H4 (cell line): ENCODE measurements at places on chromosomes 7 and 10. TPM values are rescaled to one million over a fixed set of nuclear protein-coding genes. Genes with fewer than 3 reads are reported as not detected.

- DNase-seq: no peak
Observed at GRCh38 chr10:60798870-60799269, 20.6 kb downstream of the CDK1 start.

DNA sequence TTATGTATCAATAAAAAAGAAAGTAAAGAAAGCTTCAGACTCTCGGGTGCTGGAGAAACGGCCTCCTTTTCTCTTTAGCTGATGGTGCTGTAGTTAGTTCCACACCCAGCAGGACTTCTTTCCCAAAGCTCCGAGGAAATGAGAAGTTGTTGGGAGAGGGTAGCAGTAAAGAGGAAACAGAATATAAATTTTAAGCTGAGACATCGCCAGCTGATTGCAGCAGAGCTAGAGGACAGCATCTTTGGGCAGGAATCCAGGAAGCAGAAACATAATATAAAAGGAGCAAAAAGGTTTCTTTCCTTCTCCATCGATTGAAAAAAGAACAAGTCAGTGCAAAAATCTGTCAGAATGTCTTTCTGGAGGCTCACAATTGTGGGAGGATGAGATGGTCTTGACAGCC, 616.9 kb upstream of the FOXK1 start:
- DNase-seq: no peak

DNA sequence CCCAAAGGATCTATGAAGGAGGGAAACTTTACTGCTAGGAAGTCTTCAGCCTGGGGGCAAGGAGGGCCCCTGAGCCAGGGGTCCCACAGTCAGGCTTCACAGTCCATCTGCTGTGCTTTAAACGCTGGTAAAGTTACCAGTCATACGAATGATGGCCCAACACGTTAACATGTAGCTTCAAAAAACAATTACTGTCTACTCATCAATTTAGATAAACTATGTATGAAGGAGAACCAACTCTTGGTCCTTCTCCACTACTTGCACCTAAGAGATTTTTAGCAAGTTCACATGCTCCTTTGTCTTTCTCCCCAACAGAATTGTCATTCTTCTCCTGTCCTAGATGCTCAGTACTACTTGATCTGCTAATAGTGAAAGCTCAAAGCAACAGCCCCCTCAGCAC, 16.6 kb downstream of the JCAD start:
- DNase-seq: no peak

DNA sequence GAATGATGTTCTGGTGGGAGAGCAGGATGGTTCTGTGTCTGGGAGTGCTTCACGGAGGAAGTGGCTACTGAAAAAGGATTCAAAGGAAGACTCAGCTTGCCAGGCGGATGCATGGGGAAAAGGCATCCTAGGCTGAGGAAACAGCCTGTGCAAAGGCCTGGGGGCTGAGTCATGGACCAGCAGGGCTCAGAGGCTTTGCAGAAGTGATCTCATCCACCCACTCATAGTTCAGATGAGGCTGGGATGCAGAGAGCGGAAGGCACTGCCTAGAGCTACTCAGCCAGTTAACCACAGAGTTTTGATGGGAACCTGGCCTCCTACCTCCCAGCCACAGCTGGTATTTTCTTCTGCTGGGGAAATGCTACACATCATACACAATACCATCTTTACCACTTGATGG, 15.8 kb upstream of the ADAMTS14 start:
- peak; percentile 96 for DNase-seq

DNA sequence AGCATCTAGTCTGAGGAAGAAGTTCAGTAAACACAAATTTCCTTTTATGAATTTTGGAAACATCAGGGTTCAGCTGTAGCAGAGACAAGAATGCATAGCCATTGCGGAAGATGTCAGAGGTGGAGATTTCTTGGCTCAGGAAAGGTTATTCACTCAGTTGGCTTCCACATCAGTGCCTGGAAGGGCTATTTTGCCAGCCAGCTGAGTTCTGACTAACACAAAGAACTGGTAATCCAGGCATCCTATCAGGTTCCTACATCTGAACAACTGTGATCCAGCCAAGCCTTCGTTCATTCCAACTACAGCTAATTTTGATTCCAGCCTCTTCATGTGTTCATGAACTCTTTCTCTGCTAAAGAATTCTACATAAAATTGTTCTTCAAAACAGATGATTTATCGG, 965.6 kb downstream of the XPNPEP1 start:
- no peak for DNase-seq

- no peak for DNase-seq
Observed at GRCh38 chr7:152403726-152404125, 32.1 kb downstream of the KMT2C start.

GRCh38 chr7:139538881-139539635, 15.6 kb downstream of the CLEC2L start:
- no peak for DNase-seq

DNA sequence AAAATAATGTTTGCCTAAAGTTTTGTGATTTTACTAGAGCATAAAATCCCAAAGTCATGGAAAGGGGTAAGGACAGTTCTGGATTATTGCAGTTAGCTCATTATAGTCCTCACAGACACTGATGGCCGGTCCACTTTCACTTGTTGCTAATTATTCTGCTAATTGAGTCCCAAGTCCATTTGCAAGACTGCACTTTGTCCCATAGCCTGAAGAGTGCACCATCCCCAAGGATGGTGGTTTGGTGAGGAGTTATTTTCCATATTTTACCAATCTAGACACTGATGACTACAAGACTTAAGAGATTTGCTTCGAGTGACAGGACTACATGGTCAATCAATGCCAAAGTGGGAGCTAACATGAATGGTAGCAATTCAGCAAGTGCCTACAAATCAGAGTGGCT, 181.8 kb upstream of the CACNA2D1 start:
- DNase-seq: no peak

DNA sequence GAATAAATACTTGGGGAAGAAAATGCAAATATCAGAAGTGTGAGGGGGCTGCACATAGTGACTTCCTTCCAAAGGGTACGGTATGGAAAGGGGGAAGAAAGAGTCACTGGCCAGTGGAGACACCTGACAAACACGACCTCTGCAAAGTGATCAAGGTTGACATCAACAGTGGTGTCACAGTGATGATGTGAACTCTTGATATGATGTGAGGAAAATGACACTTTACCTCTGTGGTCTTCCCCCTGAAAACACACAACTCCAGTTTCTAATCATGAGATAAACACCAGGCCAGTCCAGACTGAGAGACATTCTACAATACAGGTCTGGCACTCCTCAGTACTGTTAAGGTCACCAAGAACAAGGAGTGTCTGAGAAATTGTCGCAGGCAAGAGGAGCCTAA, 169.7 kb downstream of the BUB3 start:
- DNase-seq: no peak

DNA sequence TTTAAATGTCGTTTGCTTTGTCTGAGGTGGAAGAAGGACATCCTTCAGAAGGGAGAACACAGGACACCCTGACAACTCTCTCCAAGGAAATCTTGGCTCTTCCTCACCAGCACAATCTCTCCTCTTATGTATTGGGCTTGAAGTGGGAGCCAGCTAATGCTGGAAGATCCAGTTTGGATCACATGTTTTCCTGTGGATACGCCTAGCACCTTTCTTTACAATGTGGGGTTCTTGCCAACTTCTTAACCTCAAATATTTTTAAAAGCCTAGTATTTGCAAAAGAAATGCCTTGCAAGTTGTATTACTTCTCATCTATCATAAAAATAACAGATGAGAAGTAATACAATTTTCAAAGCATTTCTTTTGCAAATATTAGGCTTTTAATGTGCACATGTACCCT, 76.4 kb downstream of the FRMD4A start:
- DNase-seq: no peak

MYPN gene
- 3.8 and 5.5 TPM in 2 replicates for total RNA-seq

DNA sequence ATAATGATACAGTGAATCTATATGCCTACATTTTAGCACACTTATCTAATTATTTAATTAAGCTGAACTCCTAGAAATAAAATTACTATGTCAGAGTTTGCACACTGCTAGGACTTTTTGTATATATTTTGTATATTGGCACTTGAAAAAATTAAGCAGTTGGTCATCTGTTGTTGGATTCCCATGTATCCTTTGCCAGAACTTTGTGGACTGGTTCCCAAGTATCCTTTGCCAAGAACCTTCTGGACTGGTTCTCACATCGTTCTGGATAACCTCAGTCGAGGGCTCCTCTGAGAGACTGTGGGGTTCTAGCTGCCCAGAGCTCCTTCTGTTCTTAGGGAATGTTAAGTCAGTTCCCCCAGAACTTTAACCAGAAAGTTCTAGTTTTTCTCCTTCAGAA, 108.8 kb upstream of the IFRD1 start:
- no peak for DNase-seq

DNA sequence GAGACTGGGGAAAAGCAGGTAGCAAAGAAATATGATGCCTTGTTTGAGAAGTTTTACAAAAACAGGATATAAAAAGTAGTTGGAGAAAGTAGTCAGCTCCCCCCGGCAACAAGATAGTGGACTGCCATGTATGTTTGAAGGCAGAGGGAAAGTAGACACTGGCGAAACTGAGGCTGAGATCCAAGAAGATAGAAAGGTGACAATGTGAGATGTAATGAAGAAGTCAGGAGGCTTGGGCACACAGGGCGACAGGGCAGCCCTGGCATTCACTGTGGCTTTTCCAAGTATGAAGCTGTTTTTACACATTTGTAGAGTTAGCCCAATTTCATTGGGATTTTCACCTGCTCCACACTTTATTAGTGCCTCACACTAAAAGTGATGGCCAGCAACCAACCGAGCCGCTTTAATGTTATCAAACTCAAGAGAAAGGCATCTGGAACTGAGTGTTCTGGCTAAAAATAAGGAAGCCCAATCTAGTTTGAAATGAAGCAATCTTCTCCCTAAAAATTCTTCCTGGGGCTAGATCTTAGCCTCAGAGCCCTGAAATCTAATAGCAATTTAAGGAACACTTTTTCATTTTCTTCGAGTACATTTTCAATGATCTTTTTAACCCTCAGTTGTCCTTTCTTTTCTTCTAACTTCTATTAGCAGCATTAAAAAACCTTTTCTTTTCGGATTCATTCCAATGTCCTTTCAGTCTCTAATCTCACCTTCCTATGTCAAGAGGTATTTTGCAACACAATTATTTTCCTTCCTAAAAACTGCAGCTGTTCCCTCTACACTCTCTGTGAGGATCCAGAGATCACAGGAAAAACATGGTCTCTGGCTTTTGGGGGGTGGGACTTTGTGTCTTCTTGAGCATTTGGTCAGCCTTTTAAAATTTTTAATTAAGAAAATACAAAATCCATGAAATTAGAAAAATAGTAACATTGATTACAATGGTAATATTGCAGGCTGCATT, 108.0 kb downstream of the RNLS start:
- DNase-seq: no peak

DNA sequence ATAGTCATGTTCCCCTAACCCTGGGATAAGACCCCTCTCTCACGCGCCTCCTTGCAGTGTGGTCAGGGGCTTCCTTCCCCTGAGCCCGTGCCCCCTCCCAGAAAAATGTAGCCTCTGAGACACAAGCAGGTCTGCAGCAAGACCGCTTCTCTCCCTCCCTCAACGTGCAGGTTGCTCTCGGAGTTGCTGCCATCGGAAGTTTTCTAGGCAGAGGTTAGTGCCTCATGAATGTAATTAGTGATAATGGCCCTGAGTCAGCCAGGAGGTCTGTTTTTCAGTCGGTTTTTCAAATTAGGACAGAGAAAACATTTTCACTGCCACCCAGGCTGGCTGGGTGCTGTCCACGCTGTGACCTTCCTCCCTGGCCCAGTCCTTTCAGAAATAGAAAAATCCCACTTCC, 43.2 kb upstream of the PRLHR start:
- DNase-seq: no peak

IGFBP3 gene
- 1,960 and 2,130 TPM in 2 replicates for total RNA-seq

- DNase-seq: no peak
Observed at GRCh38 chr7:739983-740942, 13.2 kb upstream of the PRKAR1B start.

CUZD1 gene
- 0.37 and 0.99 TPM in 2 replicates for total RNA-seq

FRG2B gene
- 0.06 TPM in 1 of 2 replicates, not detected in the other for total RNA-seq

ENKUR gene
- not detected in 2 replicates for total RNA-seq

CLDN4 gene
- 1.2 and 4.0 TPM in 2 replicates for total RNA-seq

GRCh38 chr7:96410126-96410839, 88.4 kb upstream of the SLC25A13 start:
- peak; percentile 57 for DNase-seq

- DNase-seq: no peak
Observed at GRCh38 chr7:74138945-74139843, 35.0 kb upstream of the EIF4H start.

GDF2 gene
- not detected in 2 replicates for total RNA-seq

FOXP2 gene
- 1.7 and 2.0 TPM in 2 replicates for total RNA-seq

ZNF479 gene
- not detected in 2 replicates for total RNA-seq

DNA sequence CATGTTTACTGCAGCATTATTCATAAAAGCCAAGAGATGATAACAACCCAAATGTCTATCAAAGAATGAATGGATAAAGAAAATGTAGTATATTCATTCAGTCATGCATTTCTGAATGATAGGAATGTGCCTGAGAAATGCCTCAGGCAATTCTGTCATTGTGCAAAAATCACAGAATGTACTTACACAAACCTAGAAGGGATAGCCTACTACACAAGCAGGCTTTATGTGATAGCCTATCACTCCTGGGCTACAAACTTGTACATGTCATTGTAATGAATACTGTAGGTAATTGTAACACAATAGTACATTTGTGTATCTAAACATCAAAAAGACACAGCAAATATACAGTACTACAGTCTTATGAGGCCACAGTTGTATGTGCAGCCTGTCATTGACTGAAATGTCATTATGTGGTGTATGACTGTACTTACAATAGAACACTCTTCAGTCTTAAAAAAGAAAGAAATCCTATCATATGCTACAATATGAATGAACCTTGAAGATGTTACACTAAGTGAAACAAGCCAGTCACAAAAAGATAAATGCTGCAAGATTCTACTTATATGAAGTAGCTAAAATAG, 141.8 kb upstream of the GPR22 start:
- DNase-seq: no peak

LRRC61 gene
- not detected in 2 replicates for total RNA-seq

GSTO1 gene
- 171 and 239 TPM in 2 replicates for total RNA-seq

CTAGE8 gene
- total RNA-seq: 0.16 and 0.17 TPM in 2 replicates

GRCh38 chr10:120172356-120172755, 279.8 kb downstream of the SEC23IP start:
- no peak for DNase-seq

GRCh38 chr10:47107007-47107747, 192.8 kb upstream of the GDF10 start:
- DNase-seq: no peak

- DNase-seq: no peak
Observed at GRCh38 chr7:135459951-135460567, 49.8 kb downstream of the CNOT4 start.

GRCh38 chr7:26135551-26135950, 16.4 kb upstream of the NFE2L3 start:
- DNase-seq: no peak

GRCh38 chr10:59557642-59558041, 152.0 kb downstream of the SLC16A9 start:
- DNase-seq: no peak

GRCh38 chr7:5417106-5418071, 6.2 kb downstream of the TNRC18 start:
- no peak for DNase-seq

ASAH2 gene
- 0.31 and 3.8 TPM in 2 replicates for total RNA-seq

GRCh38 chr7:138091032-138091431, 14.8 kb downstream of the AKR1D1 start:
- DNase-seq: no peak

SBDS gene
- total RNA-seq: 62.8 and 76.6 TPM in 2 replicates
